DMS153 (cell line): ENCODE measurements at places on chromosomes 16 and 17.

DNA sequence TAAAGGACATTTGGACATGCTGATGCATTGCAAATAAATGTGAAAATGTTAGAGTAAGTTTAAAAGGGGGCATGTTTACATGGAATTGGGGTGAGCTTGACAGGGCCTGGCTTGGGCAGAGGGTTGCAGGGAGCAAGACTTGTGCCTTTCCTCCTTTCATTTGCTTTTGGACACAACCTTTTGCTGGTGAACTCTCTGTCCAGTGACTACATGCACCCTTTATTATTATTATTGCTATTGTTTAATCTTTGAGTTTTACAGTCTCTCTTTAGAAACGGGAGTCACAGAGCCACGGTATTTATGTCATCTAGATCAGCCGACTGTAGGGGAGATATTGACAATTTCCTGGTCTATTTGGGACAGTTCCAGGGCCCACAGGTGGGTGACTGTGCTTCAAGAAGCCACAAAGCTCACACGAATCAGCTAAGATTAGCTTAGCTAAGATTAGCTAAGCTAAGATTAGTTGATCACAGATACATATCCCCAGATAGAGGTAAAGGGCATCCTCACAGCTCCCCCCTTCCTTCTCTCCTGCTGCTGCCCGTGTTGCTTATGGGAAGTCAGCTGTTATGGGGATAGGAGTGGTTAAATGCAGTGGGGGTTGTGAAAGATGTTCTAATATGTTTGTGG lies 28.9 kb upstream of the ETV4 start:
- no peak for DNase-seq

- DNase-seq = no peak
Observed at GRCh38 chr17:7580604-7581575, 1.5 kb downstream of the CD68 start.

DNA sequence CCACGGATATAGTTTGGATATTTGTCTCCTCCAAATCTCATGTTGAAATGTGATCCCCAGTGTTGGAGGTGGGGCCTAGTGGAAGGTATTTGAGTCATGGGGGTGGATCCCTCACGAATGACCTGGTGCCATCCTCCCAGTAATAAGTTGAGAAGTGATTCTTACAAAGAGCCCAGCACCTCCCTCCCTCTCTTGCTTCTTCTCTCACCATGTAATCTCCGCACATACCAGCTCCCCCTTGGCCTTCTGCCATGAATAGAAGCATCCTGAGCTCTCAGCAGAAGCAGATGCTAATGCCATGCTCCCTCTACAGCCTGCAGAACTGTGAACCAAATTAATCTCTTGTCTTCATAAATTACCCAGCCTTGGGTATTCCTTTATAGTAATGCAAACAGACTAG lies 41.9 kb upstream of the RBBP6 start:
- DNase-seq = no peak

DNA sequence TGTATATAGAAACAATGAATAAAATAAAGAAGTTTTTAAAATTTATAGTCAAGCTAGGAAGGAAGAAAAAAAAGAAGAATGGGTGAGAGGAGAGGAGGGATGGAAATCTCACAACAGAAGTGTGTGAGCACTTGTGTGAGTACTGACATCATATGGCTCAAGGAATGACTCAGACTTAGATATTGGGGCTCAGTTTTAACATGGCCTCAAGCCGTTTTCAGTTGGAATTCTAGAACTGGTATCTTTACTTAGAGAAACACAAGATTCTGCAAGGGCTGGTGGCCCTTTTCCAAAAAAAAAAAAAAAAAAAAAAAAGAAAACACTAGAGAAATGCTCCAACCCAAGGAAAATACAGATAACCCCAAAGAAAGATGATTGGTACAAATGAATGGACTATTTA lies 55.1 kb downstream of the STXBP4 start:
- DNase-seq = no peak

DNA sequence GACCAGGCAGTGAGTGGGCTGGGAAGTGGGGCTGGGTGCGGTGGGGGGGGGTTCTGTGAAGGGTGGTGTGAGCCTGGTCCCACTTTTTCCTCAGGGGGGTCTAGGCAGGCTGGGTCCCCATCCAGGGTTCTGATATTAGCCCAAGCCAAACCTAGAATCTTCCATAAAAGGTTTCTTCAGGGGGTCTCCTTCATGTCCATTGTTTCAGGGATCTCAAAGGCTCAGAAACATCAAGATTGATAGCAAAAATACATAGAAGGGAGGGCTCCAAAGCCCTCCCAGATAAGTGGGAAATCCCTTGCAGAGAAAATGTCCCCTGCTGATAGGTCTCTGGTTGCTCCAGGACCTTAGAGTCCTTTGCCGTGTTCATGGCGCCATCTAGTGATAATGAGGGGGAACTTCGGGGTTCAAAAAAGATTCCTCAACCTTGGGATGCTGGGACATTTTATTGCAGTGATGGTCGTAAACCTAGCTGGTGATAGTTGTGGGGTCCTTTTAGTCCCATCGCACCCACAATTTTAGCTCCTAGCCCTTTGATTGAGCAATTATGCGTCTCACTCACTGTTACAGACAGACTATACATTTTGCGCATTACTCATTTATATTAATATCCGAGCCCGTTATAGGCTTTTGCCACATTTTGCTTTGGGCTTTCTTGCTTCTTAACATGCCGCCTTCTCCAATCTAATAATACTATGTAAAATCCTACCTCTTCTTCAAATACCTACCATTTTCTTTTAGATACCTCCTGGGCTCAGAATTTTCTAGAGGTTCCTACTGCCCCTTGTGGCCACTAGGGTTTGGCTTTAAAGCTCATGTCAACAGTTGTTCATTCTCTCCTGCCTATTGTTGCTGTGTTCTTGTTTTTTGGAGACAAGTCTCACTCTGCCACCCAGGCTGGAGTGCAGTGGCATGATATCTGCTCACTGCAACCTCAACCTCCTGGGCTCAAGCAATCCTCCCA lies 35.1 kb downstream of the IGF2BP1 start:
- peak; percentile 64 for DNase-seq

GRCh38 chr16:81639348-81639747 lies 139.7 kb upstream of the PLCG2 start:
- no peak for DNase-seq

GRCh38 chr17:62085511-62086408 lies 20.7 kb upstream of the MED13 start:
- no peak for DNase-seq

DNA sequence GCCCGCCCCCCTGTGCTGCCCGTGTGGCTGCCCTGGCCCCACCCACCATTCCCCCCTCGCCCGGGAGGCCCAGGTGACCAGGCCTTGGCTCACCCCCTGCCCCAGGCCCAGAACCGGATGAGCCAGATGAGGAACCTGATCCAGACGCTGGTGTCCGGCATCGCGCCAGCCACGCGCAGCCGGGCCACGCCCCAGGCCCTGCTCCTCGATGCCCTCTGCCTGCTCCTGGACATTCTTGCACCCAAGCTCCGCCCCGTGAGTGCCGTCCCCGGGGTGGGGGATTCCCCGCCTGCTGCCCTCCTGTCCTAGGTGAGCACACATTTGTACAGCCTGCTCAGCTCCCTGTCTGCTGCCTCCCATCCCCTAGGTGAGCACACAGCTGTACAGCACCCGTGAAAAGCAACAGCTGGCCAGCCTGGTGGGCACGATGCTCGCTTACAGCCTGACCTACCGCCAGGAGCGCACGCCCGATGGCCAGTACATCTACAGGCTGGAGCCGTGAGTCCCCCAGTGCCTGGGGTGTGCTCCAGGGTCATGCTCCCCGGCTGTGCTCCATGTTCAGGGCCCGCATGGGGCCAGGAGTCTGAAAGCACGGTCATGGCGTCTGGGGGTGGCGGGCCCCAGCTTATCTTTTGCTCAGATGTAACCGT lies 4.8 kb downstream of the GNG13 start:
- DNase-seq = no peak

GRCh38 chr17:17376362-17376761 lies 73.2 kb downstream of the NT5M start:
- DNase-seq = no peak

- no peak for DNase-seq
Observed at GRCh38 chr17:74663561-74663960, 40.0 kb upstream of the CD300E start.

- no peak for DNase-seq
Observed at GRCh38 chr17:81008140-81008539, 16.5 kb downstream of the CHMP6 start.

GRCh38 chr17:7853691-7854038 lies 1.2 kb upstream of the TMEM88 start:
- no peak for DNase-seq

GRCh38 chr17:16947470-16947869 lies 24.4 kb downstream of the TNFRSF13B start:
- DNase-seq = no peak

DNA sequence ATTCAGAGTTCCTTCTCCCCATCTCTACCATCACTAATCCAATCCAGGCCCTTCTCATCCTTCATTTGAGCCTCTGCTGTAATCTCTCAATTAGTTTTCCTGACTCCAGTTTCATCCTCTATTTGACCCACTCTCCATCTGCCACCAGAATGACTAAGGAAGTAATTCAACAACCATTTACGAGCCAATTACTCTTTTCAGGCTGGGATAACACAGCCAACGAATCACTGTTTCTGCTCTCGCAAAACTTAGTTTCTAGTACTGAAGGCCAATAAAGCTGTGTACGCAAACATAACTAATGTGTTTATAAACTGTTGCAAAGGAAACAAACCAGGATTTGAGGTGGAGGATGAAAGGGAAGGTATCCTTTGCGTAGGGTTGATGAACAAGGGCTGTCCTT lies 53.7 kb downstream of the MAP2K6 start:
- peak; percentile 53 for DNase-seq

GRCh38 chr16:71637398-71637797 lies 11.4 kb downstream of the MARVELD3 start:
- no peak for DNase-seq

DNA sequence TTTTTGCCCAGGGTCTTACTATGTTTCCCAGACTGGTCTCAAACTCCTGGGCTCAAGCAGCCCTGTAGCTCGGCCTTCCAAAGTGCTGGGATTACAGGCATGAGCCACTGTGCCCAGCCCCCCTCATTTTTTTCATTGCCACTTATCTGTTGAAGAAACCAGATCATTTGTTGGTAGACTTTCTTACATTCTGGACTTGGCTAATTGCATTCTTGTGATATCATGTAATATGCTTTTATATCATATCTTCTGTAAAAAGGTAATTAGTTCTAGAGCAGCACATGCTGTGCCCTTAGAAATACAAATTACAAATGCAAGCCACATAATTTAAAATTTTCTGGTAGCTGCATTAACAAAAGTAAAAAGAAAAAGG lies 53.9 kb downstream of the PPM1E start:
- no peak for DNase-seq

- DNase-seq = no peak
Observed at GRCh38 chr17:62675260-62675659, 47.8 kb downstream of the MRC2 start.

- DNase-seq = peak; percentile 22
Observed at GRCh38 chr17:74457146-74457819, 9.2 kb upstream of the CD300A start.

DNA sequence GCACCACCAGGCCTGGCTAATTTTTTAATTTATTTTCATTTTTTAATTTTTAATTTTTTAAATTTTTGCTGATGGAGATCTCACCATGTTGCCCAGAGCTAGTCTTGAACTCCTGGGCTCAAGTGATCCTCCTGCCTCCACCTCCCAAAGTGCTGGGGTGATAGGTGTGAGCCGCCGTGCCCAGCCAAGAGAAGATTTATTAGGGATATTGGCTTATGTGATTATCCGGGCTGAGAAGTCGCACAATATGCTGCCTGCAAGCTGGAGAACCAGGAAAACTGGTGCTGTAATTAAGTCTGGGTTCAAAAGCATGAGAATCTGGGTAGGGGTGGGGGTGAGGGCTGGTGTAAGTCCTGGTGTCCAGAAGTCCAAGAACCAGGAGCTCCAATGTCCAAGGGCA lies 2.5 kb upstream of the C16orf90 start:
- DNase-seq = no peak
